ENCODE measurements at places on chromosomes 6 and 20. TPM values are rescaled to one million over a fixed set of nuclear protein-coding genes. Genes with fewer than 3 reads are reported as not detected.

Gene SLC35F1
- total RNA-seq: 0.01 TPM

Gene PLN
- not detected for total RNA-seq

Gene HCRTR2
- total RNA-seq: not detected

Gene PAQR8
- 1.1 TPM for total RNA-seq

Gene WASF1
- total RNA-seq: 14.6 TPM

Gene SOX18
- total RNA-seq: 2.3 TPM

Gene MOCS1
- 1.3 TPM for total RNA-seq

Gene C6orf141
- total RNA-seq: 25.8 TPM

Gene PGBD1
- 5.3 TPM for total RNA-seq

Gene PTK6
- total RNA-seq: 2.4 TPM

Gene CSNK2B
- total RNA-seq: 180 TPM

Gene PRSS16
- total RNA-seq: 4.7 TPM

Gene KCNK15
- total RNA-seq: 0.62 TPM

Gene TFEB
- 5.9 TPM for total RNA-seq

Gene TAGAP
- not detected for total RNA-seq

Gene HLA-DQB1
- not detected for total RNA-seq

Gene ARG1
- total RNA-seq: not detected

Gene UBE2C
- 241 TPM for total RNA-seq

Gene KCNQ5
- total RNA-seq: 1.7 TPM

Gene CALHM6
- not detected for total RNA-seq

Gene ITPR3
- total RNA-seq: 37.0 TPM

Gene KHDC1L
- total RNA-seq: not detected

Measured in A549 treated with CpdA at 1 μM for 4 hours (cell line).